ENCODE measurements at places on chromosomes 2 and 18.
A peak's percentile ranks its signal among the peaks of the same experiment; 100 is the strongest.

- DNase-seq, result no peak
Measured at GRCh38 chr2:14861181-14861580, 228.7 kb downstream of the LRATD1 start.

DNA sequence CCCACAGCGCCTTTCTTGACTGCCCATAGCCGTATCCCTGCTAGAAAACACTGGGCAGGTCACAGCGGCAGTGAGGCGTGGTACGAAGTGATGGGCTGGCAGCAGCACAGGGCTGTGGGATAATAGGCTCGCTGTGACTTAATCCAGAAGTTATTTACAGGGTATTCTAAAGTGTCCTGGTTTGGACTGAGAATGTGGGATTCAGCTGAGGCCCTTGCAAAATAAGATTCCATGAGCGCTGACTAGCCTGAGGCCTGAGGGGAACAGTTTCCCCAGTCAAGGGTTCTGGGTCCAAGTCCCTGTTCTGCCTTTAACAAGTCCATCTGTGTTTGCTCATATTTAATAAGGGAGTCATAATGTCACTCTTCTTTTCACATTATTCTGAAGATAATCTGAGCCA lies 34.6 kb downstream of the SETBP1 start:
- no peak for DNase-seq

DNA sequence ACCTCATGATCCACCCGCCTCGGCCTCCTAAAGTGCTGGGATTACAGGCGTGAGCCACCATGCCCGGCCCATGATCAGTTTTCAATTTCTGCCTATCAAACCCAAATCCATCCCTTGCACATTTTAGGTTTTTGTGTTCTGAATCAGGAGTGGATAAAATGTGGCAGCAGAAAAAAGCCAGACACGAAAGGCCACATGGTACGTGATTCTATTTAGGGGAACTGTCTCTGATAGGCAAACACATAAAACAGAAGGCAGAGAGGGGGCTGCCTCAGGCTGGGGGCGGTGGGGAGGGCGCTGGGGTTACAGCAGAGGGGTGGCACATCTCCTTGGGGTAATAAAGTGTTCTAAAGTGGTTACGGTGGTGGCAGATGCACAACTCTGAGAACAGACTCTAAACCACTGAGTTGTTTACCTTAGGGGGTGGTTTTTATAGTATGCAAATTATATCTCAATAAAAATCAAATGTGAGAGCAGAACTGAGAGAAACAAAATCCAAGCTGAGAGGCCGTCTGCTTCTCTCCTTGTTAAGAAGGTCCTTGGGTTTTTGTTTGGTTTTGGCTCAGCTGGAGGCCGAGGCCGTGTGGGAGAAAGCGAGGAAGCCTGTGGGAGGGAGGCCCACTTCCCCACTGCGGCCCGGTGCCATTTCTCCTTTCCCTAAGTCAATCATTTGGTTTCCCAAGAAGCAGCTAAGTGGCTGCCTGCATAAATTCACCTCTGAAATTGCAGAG lies 78.0 kb downstream of the SOWAHC start:
- no peak for DNase-seq

GRCh38 chr2:64317707-64318475 lies 136.1 kb upstream of the LGALSL start:
- DNase-seq, result no peak

- DNase-seq, result no peak
Measured at GRCh38 chr2:196987298-196987648, 60.8 kb upstream of the PGAP1 start.

DNA sequence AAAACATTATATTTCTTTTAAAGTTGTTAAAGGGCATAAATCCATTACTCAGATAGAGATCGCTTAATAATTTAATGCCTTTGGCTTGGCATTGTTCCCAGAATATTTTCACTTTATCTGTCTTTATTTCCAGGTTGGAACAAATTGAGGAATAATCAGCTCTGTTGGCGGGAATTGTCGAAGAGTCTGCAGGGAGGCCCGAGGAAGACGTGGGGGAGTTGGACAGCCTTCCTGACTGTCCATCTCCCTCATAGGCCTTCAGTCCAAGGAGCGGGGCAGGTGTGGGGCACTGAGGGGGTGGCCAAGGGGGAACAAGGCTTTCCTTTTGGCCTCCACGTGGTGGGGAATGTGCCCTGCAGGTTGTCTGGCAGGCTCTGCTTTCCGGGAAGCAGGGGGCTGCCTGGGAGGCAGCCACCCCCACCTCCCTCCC lies 179.6 kb downstream of the ZBTB7C start:
- DNase-seq, result no peak

DNA sequence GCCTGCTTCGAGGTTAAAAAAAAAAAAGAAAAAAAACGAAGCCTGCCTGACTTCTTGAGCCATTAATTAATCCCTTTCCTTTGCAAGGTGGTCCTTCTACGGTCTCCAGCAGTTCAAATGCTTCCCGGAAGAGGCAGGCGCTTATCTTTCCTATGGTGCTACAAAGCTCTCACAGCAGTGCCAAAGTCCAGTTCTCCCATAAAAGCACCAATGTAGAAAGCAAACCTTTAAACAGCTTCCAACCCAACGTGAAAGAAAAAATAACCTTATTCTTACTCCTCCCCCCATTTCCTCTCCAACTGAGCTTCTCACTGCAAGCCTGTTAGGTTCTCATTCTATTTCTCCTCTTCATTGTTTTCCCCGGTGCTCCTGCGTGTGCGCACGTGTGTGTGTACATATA lies 317.4 kb upstream of the SOX11 start:
- no peak for DNase-seq

DNA sequence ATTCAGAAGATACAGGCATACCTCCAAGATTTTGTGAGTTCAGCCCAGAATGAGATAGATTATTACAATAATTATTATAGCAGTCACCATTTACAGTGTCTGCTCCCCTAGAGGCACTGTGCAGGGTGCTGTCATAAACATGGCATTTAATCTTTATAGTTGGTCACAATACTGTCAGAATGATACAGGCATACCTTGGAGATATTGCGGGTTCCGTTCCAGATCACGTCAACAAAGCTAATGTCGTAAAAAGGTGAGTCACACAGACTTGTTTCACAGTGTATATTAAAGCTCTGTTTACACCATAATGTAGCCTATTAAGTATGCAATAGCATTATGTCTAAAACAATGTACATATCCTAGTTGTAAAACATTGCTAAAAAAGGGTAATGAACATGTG lies 45.6 kb downstream of the ZRANB3 start:
- DNase-seq, result no peak

DNA sequence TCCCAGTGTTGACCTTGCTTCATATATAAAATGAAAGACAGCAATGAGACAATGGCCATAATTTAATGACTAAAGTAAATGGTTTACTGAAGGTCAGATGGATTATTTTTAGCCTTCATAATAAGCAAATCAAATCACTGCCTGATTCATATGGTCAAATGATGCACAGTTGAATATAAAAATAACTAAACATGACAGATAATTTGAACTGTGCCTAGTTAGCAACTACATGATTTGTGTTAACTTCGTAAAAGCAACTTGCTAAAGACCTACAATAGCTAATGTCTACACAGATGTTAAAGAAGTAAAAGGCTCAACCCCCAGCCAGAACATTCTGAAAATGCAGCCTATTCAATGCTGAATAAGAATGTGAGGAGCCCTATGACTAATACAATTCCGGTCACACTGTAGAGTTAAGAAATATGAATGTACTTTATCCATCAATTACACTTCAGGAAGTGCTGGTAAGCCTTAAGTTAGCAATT lies 590.8 kb upstream of the CDH2 start:
- no peak for DNase-seq

GRCh38 chr2:164934401-164935117 lies 20.8 kb downstream of the SLC38A11 start:
- DNase-seq, result no peak

DNA sequence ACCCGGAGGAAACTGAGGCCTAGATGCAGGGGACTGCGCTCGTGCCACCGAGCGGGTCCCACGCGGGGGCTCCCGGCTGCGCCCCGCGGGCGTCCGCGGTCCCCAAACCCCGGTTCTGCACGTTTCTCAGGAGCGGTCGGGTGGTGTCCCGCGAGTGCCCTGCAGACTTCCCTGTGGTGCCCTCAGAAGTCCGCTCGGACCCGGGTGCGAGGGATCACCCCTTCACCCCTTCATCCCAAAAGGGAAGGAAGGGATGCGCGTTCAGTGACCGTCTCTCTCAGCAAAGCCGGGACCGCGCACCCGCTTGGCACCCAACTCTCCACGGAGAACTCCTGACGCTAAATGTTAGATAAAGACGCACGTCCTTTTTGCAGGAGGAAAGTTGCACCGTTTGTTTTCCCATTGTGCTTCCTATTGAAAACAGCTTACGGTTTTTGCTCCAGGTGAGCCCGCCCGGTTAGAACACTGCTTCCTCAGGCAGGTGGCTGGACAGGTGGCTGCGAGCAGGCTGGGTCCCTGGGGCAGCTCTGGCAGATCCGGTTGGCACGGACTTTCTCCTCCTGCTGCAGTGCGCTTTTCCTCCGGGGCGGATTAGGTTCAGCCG lies 779 bp downstream of the DGKD start:
- DNase-seq, result no peak

DNA sequence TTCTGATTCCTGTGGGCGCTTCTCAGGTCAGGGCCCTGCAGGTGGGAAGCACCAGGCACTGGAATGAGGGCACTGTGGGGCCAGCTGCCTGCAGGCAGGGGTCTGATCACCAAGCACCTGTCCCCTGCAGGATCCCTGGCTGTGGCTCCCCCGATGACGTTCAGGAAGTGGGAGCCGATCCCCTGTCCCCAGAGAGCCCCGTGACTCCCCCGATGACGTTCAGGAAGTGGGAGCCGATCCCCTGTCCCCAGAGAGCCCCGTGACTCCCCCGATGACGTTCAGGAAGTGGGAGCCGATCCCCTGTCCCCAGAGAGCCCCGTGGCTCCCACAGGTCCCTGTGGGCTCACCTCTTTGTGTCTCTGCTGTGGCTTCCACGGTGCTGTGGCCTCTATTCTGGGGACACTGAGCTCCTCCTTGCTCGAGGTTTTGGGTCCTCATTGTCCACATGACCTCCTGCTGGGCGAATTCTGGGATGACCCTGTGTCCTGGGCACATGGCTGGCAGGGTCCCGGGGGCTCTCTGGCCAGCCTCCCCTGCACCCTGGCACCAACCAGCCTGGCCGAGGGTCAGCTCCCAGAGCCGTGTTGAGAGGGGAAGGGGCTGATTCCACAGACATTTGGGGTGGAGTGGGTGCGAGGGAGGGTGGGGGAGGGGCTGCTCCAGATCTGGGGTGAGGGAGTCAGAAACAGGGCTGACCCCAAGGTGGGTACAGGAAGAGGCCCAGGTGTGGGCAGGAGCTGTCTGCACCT lies 4.8 kb downstream of the NEU4 start:
- peak; percentile 49 for DNase-seq

DNA sequence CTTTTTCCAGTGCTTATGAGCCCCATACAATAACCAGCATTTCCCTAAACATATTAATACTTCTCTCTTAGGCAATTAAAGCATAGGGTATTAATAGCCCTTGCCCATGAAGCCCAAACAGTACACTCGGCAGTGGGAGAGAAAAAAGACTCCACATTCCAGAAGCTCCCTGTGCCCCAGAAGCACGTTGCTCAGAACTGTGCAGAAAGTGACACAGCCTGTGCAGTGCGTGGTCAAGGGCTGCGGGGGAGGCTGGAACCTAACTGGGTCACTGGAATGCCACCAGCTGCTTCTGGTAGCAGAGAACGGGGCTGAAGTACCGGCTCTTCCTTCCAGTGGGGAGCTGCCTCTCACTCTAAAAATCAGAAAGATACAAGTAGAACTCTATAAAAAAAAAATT lies 32.7 kb downstream of the EIPR1 start:
- DNase-seq, result no peak

GRCh38 chr2:41698678-41699422 lies 349.0 kb upstream of the PKDCC start:
- DNase-seq, result peak; percentile 43

DNA sequence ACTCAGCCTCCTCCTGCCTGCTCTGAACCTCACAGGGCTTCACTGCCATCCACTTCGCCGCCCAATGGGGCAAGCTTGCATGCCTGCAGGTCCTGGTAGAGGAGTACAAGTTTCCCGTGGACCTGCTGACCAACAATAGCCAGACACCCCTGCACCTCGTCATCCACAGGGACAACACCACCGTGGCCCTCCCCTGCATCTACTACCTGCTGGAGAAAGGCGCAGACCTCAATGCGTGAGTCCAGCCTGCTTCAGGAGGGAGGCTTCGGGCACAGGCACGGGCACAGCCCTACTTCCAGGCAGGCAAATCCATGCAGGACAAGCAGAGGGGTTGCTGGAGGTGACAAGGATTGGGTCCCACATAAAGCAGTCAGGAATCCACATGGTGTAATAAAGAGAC lies 1.2 kb downstream of the ANKRD53 start:
- no peak for DNase-seq

- DNase-seq, result no peak
Measured at GRCh38 chr18:29418136-29418535, 1241.2 kb upstream of the CDH2 start.

GRCh38 chr2:10864861-10865636 lies 46.7 kb upstream of the KCNF1 start:
- peak; percentile 74 for DNase-seq

- DNase-seq, result no peak
Measured at GRCh38 chr2:108974674-108975073, 14.3 kb downstream of the EDAR start.

DNA sequence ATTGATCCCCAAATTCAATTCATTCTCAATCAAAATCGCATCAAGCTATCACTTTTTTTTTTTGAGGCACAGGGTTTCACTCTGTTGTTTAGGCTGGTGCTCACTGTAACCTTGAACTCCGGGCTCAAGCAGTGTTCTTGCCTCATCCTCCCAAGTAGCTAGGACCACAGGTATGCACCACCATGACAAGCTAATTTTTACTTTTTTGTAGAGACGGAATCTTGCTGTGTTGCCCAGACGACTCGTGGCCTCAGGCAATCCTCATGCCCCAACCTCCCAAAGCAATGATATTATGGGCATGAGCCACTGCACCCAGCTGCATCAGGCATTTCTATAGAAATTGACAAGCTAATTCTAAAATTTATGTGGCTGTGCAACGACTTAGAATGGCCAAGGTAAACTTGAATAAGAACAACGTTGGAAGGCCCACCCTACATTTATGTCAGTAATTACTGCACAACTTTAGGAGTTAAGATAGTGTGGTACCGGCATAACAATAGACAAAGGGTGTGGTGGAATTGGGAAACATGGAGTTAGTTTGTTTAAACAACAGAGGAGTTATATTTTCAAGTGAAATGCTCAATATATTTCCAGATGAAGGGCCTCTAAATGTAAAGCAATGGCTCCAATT lies 78.2 kb downstream of the NPAS2 start:
- DNase-seq, result no peak

GRCh38 chr2:174815526-174815925 lies 51.3 kb upstream of the CHRNA1 start:
- no peak for DNase-seq

- DNase-seq, result no peak
Measured at GRCh38 chr2:203671876-203672275, 34.6 kb upstream of the CD28 start.

GRCh38 chr18:51582551-51582950 lies 385.1 kb upstream of the MEX3C start:
- no peak for DNase-seq
